Stimulated activated CD4-positive, alpha-beta T cell treated with anti-CD3 and anti-CD28 coated beads, Interleukin-12 subunit alpha, Interleukin-12 subunit beta, amount 100 ng/mL, for 24 hours (primary cell): ENCODE measurements at places on chromosomes 7 and 10.

- DNase-seq = no peak
These were observed 264.4 kb upstream of the TCERG1L start for GRCh38 chr10:131575877-131576276.

DNA sequence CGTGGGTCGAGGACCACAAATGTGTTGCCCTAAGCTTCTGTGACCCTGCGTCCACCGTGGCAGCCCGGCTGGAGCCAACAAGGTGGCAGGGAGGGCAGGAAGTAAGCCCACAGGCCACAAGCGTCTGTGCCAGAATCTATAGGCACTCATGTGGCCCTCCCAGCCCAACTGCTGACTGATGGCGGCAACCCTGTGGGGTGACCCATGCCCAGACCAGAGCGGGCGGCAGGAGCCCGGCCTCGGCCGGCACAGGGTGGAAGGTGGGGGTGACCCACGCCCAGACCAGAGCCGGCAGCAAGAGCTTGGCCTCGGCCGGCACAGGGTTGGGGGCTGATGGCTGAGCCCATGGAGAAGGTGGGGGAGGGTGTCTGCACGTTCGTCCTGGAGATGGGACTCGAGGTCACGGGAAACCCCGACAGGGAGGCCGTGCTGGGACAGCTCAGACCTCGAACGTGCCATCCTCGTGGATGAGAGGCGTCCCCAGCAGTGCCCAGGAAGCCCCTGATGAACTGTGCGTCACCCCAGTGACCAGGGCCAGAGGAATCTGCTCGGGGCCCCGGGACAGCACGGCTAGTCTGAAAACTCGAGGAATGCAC lies 181.0 kb downstream of the ELFN1 start:
- DNase-seq = no peak

DNA sequence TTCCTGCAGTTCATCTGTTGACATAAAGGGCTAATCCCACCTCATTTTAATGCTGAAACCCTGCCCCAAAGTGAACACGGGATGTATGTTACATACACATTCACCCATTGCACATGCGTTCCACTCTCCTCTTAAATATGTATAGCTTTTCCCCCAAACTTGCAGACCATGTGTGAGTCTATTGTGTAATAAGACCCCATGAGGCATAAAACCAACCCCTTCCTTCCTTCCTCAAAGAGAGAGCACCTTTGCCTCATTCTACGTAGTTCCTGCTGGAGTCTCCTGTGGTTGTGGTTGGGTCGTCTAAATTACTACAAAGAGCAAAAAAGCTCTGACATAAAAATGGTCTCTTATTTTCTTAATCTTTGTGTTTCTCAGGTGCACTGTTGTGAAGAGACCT lies 345.7 kb upstream of the KLF6 start:
- no peak for DNase-seq

GRCh38 chr7:71639382-71640085 lies 507.6 kb downstream of the GALNT17 start:
- DNase-seq = no peak

- no peak for DNase-seq
These were observed 280.8 kb downstream of the ARHGAP12 start for GRCh38 chr10:31647861-31648260.

DNA sequence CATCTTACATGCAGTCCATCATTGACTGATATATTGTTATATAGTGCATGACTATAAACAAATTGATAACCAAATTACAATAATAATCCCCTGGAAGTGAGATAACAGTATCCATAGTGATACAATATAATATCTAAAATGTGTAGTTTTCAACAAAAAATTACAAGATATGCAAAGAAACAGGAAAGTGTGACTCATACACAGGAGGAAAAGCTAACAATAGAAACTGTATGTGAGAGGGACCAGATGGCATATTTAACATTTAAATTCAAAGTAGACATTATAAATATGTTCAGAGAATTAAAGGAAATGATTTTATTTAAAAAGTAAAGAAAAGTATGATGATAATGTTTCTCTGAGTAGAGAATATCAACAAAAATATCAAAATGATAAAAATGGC lies 8.0 kb downstream of the OR9A2 start:
- DNase-seq = no peak

DNA sequence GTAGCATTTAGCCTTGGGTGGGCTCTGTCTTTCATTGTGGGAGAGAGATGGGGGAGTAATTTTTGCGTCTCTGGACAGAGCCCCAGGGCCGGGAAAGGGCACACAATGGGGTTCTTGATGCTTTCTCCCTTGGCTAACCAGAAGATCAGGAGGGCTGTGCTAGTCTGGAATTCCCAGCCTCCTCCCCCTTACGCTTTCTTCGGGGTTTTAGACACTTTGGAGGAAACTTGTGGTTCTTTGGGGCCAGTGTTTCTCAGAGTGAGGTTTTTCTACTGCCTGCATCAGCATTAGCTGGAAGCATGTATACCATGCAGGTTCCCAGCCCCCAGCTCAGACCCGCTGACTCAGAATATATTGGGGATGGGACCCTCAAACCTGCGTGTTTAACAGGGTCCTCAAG lies 7.0 kb downstream of the NEURL1 start:
- DNase-seq = no peak

- peak; percentile 10 for DNase-seq
These were observed 202.1 kb downstream of the HECW1 start for GRCh38 chr7:43314379-43315158.

GRCh38 chr10:110226926-110227641 lies 19.7 kb downstream of the MXI1 start:
- peak; percentile 74 for DNase-seq

DNA sequence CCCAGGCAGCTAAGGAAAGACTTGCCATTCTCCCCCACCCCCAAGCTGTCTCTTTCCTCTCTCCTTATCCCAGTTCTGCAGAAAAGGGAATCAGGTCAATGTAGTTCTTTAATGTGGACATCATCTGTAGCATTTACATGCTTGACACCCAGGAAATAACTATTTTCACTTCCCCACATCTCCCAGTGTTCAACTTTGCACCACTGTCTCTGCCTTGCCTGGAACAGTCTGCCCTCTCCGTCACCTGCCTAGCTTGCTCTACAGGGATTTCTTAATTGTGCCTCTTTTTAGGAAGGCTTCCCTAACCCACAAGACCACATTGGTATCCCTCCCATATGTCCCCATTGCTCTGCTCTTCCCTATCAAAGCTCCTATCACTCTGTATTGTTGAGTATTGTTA lies 45.9 kb upstream of the TOMM7 start:
- no peak for DNase-seq

DNA sequence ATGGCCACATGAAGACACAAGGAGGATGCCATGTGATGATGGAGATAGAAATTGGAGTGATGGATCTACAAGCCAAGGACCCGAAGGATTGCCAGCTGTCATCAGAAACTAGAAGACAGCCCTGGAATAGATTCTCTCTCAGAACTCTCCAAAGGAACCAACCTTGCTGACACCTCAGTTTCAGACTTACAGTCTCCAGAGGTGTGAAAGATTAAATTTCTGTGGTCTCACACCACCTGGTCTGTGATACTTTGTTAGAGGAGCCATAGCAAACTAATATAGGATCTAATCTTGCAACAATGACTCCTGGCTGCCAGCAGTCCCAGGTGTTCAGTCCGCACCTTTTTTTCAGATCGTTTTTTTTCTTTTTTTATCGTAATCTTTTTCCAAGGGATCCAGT lies 647.3 kb upstream of the GHITM start:
- no peak for DNase-seq

DNA sequence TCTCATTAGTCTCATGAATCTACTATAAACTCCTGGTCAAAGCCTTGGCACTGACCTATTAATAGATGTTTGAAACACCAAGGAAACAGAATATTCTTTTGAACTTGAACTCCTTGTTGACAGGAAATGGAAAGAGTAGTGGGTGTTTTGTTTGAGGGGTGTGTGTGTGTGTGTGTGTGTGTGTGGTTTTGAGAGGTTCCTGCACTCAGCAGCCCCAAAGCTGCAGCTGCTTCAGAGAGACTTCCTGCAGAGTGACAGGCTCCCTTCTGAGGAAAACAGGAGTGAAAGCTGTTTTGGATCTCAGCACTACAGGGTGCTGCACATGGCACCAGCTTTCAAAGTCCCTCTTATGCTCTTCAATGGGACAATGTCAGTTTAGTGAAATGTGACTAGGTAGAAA lies 546.5 kb upstream of the STEAP1 start:
- no peak for DNase-seq

DNA sequence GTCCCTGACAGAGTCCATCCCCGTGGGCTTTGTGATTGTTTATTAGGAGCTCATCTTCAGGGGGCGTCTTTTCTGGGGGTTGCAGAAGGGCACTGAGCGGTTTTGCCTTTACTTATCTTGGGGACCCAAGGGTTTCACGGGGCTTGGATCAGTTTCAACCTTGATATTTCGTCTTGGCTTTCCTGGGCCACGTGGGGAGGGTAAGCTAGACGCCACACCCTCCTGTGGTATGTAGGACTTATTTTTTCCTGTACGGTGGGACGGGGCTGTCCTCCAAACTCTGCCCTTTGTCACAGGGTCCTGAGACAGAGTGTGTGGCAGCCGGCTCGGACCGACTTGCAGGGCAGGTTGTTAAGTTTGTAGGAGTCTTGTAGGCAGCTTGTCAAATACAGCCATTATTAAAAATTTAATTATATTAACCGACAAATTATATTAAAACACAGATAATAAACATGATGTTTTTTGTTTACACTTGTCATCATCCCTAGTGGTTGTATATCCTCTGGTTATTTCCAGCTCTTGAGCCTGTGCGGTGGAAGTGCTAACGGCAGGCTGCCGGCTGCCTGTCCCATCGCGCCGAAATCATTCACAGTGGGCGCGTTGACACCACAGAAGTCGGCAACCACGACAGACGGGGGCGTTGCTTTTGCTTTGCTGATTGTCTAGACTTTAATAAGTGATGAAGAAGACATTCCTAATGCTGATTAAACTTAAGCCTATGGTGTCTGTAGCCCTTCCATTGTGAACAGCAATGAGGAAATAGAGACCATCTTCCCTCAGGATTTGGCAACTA lies 193.2 kb downstream of the DNAJB6 start:
- no peak for DNase-seq

DNA sequence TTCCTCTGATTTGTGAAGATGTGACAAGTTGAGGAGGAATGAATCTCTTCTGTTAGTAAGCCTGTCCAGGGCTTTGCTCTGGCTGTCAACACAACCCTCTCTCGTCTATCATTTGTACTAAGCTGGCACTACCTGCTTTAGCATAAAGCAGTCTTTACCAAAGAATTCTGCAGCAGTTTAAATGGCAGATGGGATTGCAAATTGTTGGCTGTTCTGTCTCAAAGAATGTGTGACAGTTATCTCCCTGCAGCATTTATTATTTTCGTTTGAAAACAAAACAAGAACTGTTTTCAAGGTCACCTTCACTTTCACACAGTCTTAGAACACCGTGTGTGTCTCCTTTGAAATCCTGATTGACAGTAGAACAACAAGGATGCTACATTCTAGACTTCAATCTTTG lies 4.8 kb upstream of the LAMB1 start:
- DNase-seq = no peak

DNA sequence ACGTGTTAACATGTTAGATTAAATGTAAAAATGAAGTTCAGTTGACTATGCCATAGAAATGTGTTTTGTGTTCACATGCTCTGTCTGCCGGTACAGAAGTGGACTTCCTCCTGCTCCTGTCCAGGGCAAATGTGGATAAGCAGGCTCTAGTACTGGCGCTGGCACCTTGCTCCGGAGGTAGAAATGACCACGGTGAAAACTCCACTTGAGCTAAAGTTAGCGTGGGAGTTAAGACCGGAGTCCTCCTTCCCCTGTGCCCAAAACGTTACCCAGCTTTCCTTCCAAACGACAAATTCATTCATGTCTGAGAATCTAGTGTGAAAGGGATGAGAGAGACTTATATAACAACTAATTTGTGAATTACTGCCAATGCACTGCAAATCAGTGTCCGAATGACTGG lies 35.0 kb upstream of the ATP6V0A4 start:
- DNase-seq = no peak

- no peak for DNase-seq
These were observed 204.7 kb upstream of the VSTM2A start for GRCh38 chr7:54337466-54337865.

GRCh38 chr10:34988397-34989067 lies 101.6 kb downstream of the CUL2 start:
- no peak for DNase-seq

GRCh38 chr10:48199580-48200377 lies 74.7 kb downstream of the FRMPD2 start:
- DNase-seq = no peak

DNA sequence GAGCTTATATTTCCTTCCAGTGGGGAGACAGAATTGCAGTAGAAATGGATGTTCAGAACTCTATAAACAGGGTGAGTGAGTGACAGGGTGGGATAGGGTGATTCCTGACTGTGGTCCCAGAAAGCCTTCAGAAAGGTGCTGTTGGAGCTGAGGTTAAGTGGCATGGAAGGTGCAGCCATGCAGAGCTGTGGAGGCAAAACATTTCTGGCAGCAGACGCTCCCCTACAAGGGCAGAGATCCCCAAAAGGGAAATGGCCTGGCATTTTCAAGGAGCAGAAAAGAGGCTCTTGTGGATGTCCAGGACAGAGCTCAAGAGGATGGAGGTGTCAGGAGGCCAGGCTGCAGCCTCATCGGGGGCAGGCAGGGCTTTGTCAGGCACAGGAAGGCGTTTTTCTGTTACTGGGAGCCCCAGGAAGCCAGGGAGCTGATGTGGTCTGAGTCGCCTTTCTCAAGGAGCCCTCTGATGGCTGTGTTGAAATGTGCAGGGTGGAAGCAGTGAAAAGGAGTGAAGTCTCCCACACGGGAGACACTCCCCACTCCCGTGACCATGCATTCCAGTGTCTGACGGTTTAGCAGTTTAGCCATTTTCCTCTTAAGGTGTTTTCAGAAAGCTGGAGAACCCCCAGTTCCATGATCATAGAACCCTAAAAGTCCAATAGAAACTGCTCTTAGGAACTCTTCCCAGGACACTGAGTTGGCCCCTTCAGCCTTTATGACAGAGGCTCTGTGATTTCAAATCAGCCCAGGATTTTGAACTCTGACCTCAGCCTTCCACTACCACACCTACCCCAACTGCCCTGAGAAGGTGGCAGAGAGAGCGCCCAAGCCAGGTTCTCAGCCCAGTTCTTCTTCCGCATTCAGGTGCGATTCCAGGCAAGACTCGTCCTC lies 96.2 kb downstream of the C10orf105 start:
- DNase-seq = no peak

- no peak for DNase-seq
These were observed 39.9 kb downstream of the AVL9 start for GRCh38 chr7:32535162-32535702.

DNA sequence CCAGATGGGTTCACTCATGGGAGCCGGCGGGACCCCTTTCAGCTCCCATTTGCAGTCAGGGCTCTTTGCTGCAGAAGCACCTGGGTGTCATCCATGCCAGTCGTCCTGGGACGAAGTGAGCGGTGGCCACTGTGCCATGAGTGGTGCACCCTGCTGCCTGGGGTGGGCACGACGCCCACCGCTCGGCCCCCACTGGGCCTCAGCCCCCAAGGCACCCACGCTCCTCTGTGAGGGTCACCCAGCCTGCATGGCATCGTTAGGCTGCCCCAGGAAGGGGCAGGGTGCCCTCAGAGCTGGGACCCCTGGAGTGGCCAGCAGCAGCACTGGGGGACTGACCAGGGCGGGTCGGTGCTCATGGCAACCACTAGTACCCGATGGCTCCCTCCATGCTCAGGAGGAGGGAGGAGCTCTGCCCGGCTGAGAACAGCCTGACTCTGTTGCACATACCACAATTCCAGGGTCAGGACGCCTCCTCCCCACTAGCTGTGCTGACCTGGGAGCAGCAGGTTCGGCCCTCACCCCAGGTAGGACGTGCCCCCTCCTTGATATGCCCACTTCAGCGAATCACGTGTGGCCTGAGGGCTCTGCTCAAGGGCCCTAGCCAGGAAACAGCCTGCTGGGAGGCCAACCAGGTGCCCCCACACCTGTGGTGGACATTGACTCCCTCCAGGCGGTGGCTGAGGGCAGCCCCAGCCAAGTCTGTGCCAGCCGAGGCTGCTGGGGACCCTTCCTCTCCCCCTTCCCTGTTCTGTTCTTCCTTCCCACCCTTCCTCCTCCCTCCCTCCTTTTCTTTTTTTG lies 28.5 kb upstream of the CFAP46 start:
- no peak for DNase-seq
